ENCODE measurements at places on chromosomes 2 and 18. TPM values are rescaled to one million over a fixed set of nuclear protein-coding genes. Genes with fewer than 3 reads are reported as not detected.

The ZFP36L2 gene
- total RNA-seq: 33.0 TPM

The POTEJ gene
- not detected for total RNA-seq

The CBLN2 gene
- total RNA-seq: 0.12 TPM

The PSMA8 gene
- not detected for total RNA-seq

The MALT1 gene
- total RNA-seq: 7.7 TPM

The HOXD10 gene
- total RNA-seq: 6.7 TPM

The KCNE4 gene
- 0.46 TPM for total RNA-seq

The NBEAL1 gene
- 3.8 TPM for total RNA-seq

The ALK gene
- not detected for total RNA-seq

The EPB41L3 gene
- 0.41 TPM for total RNA-seq

The TET3 gene
- total RNA-seq: 7.7 TPM

The FBXO15 gene
- 0.61 TPM for total RNA-seq

The POTEF gene
- total RNA-seq: not detected

The LRP2 gene
- total RNA-seq: not detected

The SLC66A3 gene
- 27.8 TPM for total RNA-seq

The RNASEH1 gene
- 56.5 TPM for total RNA-seq

The ALMS1 gene
- total RNA-seq: 8.0 TPM

The SGPP2 gene
- total RNA-seq: 0.77 TPM

The TRABD2A gene
- 16.2 TPM for total RNA-seq

The KIF1A gene
- total RNA-seq: 0.84 TPM

The LYPD6B gene
- 0.07 TPM for total RNA-seq

The MC5R gene
- total RNA-seq: not detected

The NEU2 gene
- total RNA-seq: not detected

The UNC80 gene
- 0.02 TPM for total RNA-seq

The UCN gene
- 1.7 TPM for total RNA-seq

The AFF3 gene
- total RNA-seq: 0.08 TPM

The SIX3 gene
- 3.3 TPM for total RNA-seq

The KCNS3 gene
- total RNA-seq: 1.3 TPM

The RUFY4 gene
- not detected for total RNA-seq

The NDUFS1 gene
- 72.2 TPM for total RNA-seq

The ACTG2 gene
- total RNA-seq: 0.18 TPM

The OLA1 gene
- total RNA-seq: 126 TPM

The LIMS3 gene
- not detected for total RNA-seq

The PSMD1 gene
- total RNA-seq: 111 TPM

The PIAS2 gene
- total RNA-seq: 11.4 TPM

The ZNF24 gene
- 11.9 TPM for total RNA-seq

The FBLN7 gene
- 0.57 TPM for total RNA-seq

The SPATS2L gene
- total RNA-seq: 137 TPM

The TYW5 gene
- 7.3 TPM for total RNA-seq

The DAPL1 gene
- total RNA-seq: not detected

The IL1B gene
- total RNA-seq: 0.13 TPM

The SEH1L gene
- total RNA-seq: 24.9 TPM

The C2orf72 gene
- total RNA-seq: 7.8 TPM

The CXCR2 gene
- not detected for total RNA-seq

The LHCGR gene
- total RNA-seq: not detected

The IL18R1 gene
- 1.2 TPM for total RNA-seq

The TTN gene
- 0.01 TPM for total RNA-seq

The PTPRN gene
- total RNA-seq: 1.4 TPM

All from A549 treated with dexamethasone at 1 μM for 4 hours (cell line).